Activated T-helper 1 cell treated with anti-CD3 and anti-CD28 coated beads, Interleukin-12 subunit alpha, Interleukin-12 subunit beta, Interleukin-2, Interleukin-4 antibody, amounts not matched to agents 30 ng/mL and 10 ng/mL and 1 ng/mL, durations not matched to agents 14 hours and 24 hours and 36 hours (primary cell): ENCODE measurements at places on chromosomes 5 and 9. TPM values are rescaled to one million over a fixed set of nuclear protein-coding genes. Genes with fewer than 3 reads are reported as not detected.
A peak's percentile ranks its signal among the peaks of the same experiment; 100 is the strongest.

- H3K36me3 ChIP-seq, result no peaks in the 10 kb centered on the region
- no peaks in the 10 kb centered on the region for H3K27me3 ChIP-seq
- H3K4me1 ChIP-seq, result no peaks in the 10 kb centered on the region
- DNase-seq, result no peak
These were observed 284.4 kb downstream of the DNAH5 start for GRCh38 chr5:13660072-13660471.

- H3K36me3 ChIP-seq, result no peaks in the 10 kb centered on the region
- no peak overlapping the region for H3K4me3 ChIP-seq
- no peak for DNase-seq
- no peaks in the 10 kb centered on the region for H3K27me3 ChIP-seq
- H3K27ac ChIP-seq, result no peak overlapping the region
- no peaks in the 10 kb centered on the region for H3K4me1 ChIP-seq
These were observed 65.7 kb upstream of the ZNF462 start for GRCh38 chr9:106797299-106797698.

DNA sequence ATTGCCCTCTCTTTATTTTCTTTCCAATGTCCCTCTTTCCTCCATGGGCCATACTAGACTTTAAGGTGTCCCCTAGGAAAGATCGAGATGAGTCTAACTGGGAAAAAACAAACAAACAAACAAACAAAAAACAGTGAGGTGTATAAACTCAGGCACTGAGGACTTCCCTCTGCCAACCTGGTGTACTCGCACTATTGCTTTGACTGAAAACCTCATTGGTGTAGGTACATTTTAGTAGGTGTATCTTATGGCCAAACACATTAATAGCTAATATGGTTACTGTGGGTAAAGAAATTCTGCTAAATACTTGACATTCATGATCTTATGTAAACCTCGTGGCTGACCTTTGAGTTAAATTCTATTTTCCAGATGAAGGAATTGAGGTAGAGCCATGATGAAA lies 74.3 kb downstream of the TNC start:
- peaks cover 17% of the 10 kb centered on the region for H3K27me3 ChIP-seq
- H3K4me1 ChIP-seq, result peaks cover 44% of the 10 kb centered on the region
- peaks cover 4% of the 10 kb centered on the region for H3K36me3 ChIP-seq
- H3K27ac ChIP-seq, result peak overlapping the region; percentile 78
- H3K4me3 ChIP-seq, result peak overlapping the region; percentile 1
- DNase-seq, result no peak

- H3K27ac ChIP-seq, result no peak overlapping the region
- H3K36me3 ChIP-seq, result peaks cover 12% of the 10 kb centered on the region
- peaks cover 29% of the 10 kb centered on the region for H3K27me3 ChIP-seq
- no peak overlapping the region for H3K4me3 ChIP-seq
- no peaks in the 10 kb centered on the region for H3K4me1 ChIP-seq
These were observed 776 bp upstream of the RANBP17 start for GRCh38 chr5:170860818-170861666.

GRCh38 chr9:74284581-74285450 lies 212.3 kb upstream of the RORB start:
- H3K27ac ChIP-seq, result no peak overlapping the region
- DNase-seq, result no peak
- H3K36me3 ChIP-seq, result no peaks in the 10 kb centered on the region
- H3K27me3 ChIP-seq, result peaks cover 5% of the 10 kb centered on the region

DNA sequence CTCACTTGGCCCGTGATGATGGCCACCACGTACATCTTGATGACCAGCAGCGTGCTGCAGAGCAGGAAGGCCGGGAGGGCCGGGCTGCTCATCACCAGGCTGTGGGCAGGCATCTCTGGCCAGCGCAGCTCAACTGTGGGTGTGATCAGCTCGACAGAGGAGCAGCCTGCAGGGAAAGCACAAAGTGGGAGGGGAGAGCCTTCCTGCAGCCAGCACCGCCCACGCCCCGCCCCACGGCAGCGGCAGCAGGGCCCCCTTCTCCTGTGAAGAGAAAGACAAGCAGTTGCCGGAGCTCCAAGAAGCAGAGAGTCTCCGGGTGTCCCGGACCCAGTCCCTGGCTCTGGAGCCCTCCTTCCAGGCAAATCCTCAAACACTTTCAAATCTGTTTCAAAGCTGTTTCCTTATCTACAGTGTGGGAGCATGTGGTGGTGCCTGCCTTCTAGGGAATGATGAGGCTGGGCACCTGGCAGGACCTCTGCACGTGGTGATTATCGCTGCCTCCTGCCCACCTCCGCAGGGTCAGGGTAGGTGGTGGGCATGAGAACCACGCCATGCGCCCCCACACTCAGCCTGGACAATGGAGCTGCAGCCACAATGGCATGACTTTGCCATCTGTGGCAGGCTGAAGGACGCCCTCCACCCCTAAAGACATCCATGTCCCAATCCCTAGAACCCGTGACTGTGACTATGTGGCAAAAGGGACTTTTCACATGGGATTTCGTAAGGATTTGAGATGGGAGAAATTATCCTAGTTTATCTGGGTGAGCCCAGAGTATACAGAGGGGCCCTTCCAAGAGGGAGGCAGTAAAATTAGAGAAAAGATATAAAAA lies at the start of gene PTGES:
Gene PTGES (minus strand): TSS at position 143 of the 830 bp plus-strand sequence. CDS start 30 bp downstream, at position 113.
- H3K4me3 ChIP-seq, result peak within 1 kb of the TSS; percentile 24
- H3K27ac ChIP-seq, result no peak within 1 kb of the TSS
- H3K4me1 ChIP-seq, result peaks cover 19% of the 10 kb centered on the region
- peaks cover 6% of the 10 kb centered on the region for H3K27me3 ChIP-seq
- H3K36me3 ChIP-seq, result no peaks in the 10 kb centered on the region

DNA sequence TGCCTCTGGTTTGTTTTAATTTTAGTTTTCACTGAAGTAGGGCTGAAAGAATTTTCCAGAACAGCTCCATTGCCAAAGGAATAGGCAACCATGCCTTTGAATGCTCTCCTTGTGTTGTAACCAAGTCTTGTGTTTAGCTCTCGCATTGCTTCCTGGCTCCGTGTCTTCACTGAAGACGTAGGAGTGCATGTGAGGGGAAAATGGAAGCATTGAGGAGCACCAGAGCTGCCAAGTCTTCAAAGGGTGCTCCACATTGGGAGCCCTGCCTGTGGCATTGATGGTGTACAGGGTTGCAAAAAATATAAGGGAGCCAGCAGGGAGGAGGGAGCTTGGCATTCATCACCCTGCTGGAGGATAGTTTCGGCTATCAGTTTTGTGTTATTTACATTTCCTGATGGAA lies 86.6 kb downstream of the NTRK2 start:
- peaks cover 2% of the 10 kb centered on the region for H3K36me3 ChIP-seq
- H3K27ac ChIP-seq, result no peak overlapping the region
- H3K4me3 ChIP-seq, result no peak overlapping the region
- H3K4me1 ChIP-seq, result peaks cover 71% of the 10 kb centered on the region

DNA sequence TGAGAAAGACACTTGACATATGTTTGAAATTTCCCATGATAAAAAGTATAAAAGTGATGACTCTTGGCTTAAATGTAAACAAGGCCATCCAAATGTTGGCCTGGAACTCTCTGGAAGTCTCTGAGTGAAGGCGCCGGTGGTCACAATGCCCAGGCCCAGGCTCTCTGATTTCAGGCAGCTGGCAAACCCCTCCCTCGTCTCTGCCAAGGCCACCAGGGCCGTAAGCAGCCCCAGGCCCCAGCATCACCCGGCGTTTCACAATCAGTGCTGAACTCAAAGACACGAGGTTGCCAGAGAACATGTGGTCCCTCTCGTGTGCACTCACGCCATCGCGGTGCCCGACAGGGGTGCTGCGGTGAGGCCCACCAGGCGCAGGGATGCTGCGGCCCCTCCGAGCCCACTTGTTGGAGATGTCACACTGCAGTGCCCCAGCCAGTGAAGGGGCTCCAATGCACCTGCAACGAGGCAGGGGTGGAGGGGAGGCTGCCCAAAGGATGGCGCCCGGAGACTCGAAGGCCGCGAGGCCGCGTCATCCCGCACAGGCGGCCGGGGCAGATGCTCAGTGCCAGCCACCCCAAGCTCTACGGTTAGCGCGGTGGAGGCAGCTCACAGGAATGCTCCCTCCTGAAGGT lies 15.0 kb downstream of the LPCAT1 start:
- peaks cover 4% of the 10 kb centered on the region for H3K36me3 ChIP-seq
- H3K4me1 ChIP-seq, result peaks cover 4% of the 10 kb centered on the region
- H3K27me3 ChIP-seq, result no peaks in the 10 kb centered on the region
- H3K4me3 ChIP-seq, result no peak overlapping the region

DNA sequence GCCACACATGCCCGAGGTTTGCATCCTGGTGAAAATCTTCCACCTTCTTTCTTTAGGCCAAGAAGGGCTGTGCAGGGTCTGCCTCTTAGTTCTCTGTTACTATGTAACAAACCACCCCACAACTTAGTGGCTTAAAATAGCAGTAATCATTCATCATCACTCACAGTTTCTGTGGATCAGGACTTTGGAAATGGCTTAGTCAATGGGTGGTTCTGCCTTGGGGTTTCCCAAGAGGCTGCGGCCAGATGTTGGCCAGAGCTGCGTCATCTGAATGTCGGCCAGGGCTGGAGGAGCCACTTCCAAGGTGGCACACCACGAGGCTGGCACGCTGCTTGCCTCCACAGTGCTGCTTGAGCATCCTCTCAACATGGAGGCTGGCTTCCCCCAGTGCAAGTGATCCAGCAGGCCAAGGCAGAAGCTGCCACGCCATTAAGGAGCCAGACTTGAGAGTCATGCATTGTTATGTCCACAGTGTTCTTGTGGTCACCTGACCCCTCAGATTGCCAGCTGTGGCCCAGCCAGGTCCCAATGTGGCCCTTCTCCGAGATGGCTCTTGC lies 135.2 kb downstream of the RXRA start:
- peaks cover under 1% of the 10 kb centered on the region for H3K4me1 ChIP-seq
- no peaks in the 10 kb centered on the region for H3K36me3 ChIP-seq
- no peak overlapping the region for H3K27ac ChIP-seq
- no peaks in the 10 kb centered on the region for H3K27me3 ChIP-seq
- no peak overlapping the region for H3K4me3 ChIP-seq

DNA sequence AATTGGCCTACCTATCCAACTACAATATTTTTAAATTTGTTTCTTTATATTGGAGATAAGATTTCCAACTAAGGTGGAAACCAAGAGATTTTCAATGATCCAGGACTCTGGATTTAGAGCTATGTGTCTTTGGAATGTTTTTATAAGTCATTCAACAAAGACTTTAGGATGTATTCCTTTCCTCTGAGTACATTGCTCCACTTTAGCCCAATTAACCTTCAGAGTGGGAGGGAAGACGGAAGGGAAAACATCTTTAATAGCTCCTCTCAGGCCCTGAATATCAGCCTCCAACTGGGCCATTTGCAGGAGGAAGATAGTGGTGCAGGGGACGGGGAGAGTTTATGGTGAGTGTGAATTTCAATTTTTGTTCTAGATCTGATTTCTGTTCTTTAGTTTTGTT lies 239.2 kb downstream of the PIK3R1 start:
- peaks cover 19% of the 10 kb centered on the region for H3K4me1 ChIP-seq
- no peak overlapping the region for H3K4me3 ChIP-seq
- H3K27me3 ChIP-seq, result peaks cover 14% of the 10 kb centered on the region
- peaks cover 2% of the 10 kb centered on the region for H3K36me3 ChIP-seq
- no peak for DNase-seq

GRCh38 chr5:96778409-96778808 lies 29.3 kb downstream of the ERAP1 start:
- H3K27me3 ChIP-seq, result no peaks in the 10 kb centered on the region
- peak overlapping the region; percentile 20 for H3K27ac ChIP-seq
- DNase-seq, result no peak

GRCh38 chr9:112200711-112201110 lies 25.6 kb upstream of the SUSD1 start:
- H3K4me1 ChIP-seq, result peaks cover 5% of the 10 kb centered on the region
- peaks cover under 1% of the 10 kb centered on the region for H3K27me3 ChIP-seq
- no peak for DNase-seq
- H3K4me3 ChIP-seq, result no peak overlapping the region
- H3K27ac ChIP-seq, result no peak overlapping the region

GRCh38 chr9:120758544-120758943 lies 34.7 kb downstream of the FBXW2 start:
- peak overlapping the region; percentile 14 for H3K27ac ChIP-seq
- peaks cover 18% of the 10 kb centered on the region for H3K36me3 ChIP-seq
- no peaks in the 10 kb centered on the region for H3K27me3 ChIP-seq

DNA sequence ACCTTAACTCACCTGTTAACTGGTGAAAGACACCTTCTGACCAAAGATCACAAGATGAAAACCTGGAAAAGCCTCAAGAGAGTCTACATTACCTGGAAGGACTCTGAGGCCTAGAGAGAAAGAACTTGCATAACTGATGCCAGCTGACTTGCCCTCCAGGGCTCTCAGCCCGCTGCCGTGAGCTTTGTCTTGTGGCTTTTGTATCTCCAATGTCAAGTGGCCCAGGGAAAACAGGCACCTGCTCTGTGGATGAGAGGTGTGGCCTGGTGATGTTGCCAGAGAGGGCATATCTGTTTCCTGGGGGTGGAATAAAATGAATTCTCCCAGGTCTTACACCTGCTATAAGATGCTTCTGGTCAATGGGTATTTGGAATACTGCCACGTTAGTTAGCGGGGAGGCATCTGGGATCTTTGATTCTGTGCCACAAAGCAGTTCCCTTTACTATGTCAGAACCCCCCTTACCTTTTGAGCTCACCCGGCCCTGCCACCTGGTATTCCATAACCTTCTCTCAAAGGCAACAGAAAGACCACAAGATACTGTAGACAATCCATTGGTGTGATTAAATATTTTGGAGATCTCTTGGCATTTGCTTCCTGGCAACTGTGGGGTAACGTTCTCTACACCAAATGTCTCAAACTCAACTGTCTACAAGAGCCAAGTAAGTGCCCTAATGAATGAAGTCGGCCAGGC lies 54.9 kb upstream of the N4BP3 start:
- no peak overlapping the region for H3K27ac ChIP-seq
- DNase-seq, result no peak
- H3K4me3 ChIP-seq, result no peak overlapping the region

DNA sequence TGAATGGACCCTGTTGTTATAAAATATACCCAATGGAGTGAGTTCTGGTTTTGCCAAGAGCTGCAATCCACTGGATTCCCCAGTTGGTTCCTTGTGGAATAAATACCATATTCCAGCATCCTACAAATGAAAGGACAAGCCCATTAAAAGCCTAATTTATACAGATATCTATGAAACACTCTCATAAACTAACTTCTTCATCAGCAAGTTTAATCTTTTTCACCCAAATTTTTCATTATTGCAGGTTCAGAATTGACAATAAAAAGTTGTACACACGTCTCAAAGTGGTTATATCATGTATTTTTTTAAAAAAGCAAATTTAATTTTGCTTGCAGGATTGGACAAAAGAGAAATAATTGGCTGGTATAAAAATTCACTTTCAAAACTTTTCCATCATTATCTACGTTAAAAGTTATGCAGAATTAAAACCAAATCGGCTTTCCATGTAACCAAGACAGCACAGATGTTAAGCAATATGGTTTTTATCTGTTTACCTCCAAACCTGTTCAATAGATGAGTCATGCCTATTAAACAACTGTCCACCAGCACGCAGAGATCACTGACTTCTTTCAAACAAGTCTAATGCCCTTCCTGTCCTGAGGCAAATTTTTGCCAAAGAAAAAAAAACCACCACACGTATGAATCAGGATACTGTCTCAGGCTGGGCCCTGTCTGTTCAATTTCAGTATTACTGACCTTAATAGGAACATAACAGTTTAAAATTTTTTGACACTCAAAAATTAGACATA lies 42.5 kb downstream of the CEMIP2 start:
- no peak for DNase-seq
- no peak overlapping the region for H3K27ac ChIP-seq
- H3K4me3 ChIP-seq, result no peak overlapping the region
- peaks cover 19% of the 10 kb centered on the region for H3K4me1 ChIP-seq
- peaks cover 56% of the 10 kb centered on the region for H3K36me3 ChIP-seq

- no peaks in the 10 kb centered on the region for H3K36me3 ChIP-seq
- no peak overlapping the region for H3K4me3 ChIP-seq
- no peaks in the 10 kb centered on the region for H3K4me1 ChIP-seq
- no peaks in the 10 kb centered on the region for H3K27me3 ChIP-seq
- no peak for DNase-seq
These were observed 374.3 kb downstream of the CCDC171 start for GRCh38 chr9:15927161-15927560.

Gene TLE1
- total RNA-seq, result 0.12 TPM in 1 of 2 replicates, not detected in the other

Gene SEC61B
- 180 and 184 TPM in 2 replicates for total RNA-seq

Gene C5orf58
- not detected in 2 replicates for total RNA-seq

Gene CTSV
- 0.24 and 0.31 TPM in 2 replicates for total RNA-seq

Gene TXNDC8
- not detected in 2 replicates for total RNA-seq

Gene ISCA1
- total RNA-seq, result 27.4 and 30.3 TPM in 2 replicates

Gene GLRA1
- total RNA-seq, result not detected in 2 replicates
